ENCODE measurements at places on chromosomes 1 and 21. TPM values are rescaled to one million over a fixed set of nuclear protein-coding genes. Genes with fewer than 3 reads are reported as not detected.

- DNase-seq, result no peak
Observed at GRCh38 chr1:89721351-89721750, 88.4 kb downstream of the LRRC8C start.

GRCh38 chr1:173266841-173267240, 59.7 kb upstream of the TNFSF4 start:
- no peak for DNase-seq

Gene S1PR1
- total RNA-seq, result 3.7 TPM

- no peak for DNase-seq
Observed at GRCh38 chr1:31072304-31072746, 6.8 kb upstream of the PUM1 start.

DNA sequence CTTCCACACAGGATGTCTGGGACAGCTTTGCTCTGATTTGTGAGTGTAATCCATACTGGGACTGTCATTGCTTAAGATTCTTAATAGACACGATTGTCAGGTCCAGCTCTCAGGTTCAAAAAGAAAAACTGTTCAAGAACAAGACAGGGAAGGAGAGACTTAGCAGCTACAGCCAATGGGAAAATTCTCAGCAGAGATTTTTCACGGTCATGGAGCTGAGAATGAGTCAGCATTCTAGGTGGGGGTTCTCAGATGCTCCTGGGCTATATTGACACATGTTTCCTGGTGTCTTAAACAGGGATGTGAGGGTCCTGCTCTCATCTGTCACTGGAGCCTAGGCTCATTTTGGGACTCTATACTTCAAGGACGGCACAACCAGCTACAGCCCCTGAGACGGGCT, 318.3 kb downstream of the RRAGC start:
- DNase-seq, result no peak

- no peak for DNase-seq
Observed at GRCh38 chr1:246798107-246798506, 73.9 kb downstream of the SCCPDH start.

- DNase-seq, result no peak
Observed at GRCh38 chr21:32064281-32064910, 191.6 kb downstream of the HUNK start.

DNA sequence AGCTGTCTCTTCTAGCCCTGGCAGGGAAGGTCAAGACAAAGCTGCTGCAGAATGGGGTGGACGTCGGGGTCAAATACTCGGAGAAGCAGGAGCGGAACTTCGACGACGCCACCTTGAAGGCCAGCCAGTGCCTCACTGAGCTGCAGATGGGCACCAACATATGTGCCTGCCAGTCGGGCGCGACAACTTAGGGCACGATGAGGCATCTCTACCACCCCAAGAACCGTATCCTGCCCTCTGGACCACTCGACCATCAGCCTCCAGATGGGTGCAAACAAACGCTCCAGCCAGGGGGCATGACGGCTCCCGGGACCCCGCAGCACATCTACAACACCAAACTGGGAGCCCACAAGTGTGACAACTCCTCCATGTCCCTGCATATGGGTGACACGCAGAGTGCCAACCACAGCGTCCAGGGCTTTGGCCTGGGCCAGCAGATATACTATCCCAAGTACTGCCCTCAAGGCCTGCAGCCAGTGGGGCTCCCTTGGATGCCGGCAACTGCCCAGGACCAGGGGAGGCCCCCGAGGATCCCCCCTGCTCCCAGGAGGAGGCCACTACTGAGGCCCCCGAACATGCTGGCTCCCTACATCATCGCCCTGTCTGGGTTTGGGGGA, 42.5 kb upstream of the POGK start:
- DNase-seq, result no peak

GRCh38 chr1:169345511-169345910, 22.1 kb downstream of the NME7 start:
- DNase-seq, result no peak

DNA sequence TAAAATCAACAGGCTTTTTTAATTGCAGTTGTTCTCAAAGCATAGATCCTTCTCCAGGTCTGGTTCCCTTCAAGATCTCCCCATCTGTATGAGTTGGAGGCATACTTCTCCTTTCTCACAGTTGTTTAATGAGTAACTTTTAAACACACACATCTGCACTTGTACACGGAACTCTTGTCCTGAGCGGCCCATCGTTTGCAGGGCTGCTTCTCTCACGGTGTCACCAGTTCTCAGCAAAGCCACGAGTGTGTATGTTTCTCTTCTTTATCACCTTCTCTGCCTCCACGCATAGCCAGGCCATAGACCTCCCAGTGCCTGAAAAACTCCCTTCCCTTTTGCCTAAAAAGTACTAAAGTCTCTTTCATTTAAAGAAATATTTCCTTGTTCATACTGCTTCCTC, 68.7 kb upstream of the ROR1 start:
- DNase-seq, result no peak

GRCh38 chr1:119647228-119647733, 785 bp downstream of the ZNF697 start:
- DNase-seq, result no peak

DNA sequence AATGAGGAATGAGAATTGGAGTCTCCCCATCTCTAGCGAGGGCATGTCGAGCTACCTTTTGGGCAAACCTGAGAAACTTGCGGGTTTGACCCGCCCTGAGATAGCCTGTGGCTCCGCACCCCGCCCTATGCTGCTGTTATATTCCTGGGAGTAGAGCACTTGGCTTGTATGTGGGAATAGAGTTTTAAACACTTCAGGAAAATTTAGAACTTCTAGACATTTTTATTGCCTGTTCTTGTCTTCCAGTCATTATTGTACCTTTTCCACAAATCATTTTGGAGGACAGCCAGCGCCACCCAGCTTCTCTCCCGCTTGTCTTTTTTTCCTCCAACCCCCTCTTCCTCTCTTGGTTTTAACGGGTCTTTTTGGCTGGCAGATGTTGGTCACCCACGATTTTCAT, 738 bp downstream of the GNPAT start:
- no peak for DNase-seq

- DNase-seq, result no peak
Observed at GRCh38 chr21:28699186-28699585, 293.5 kb downstream of the LTN1 start.

Gene DNM3
- total RNA-seq, result 1.7 TPM

Gene KIAA0040
- 4.0 TPM for total RNA-seq

- no peak for DNase-seq
Observed at GRCh38 chr1:93078638-93078985, 471 bp upstream of the MTF2 start.

GRCh38 chr21:20507783-20508182, 490.4 kb upstream of the NCAM2 start:
- DNase-seq, result no peak
